ENCODE measurements at places on chromosomes 11 and 22.

- H3K27ac ChIP-seq: no peak overlapping the region
- DNase-seq: peak; percentile 78
- peak overlapping the region; percentile 62 for H3K4me3 ChIP-seq
- H3K27me3 ChIP-seq: peaks cover 25% of the 10 kb centered on the region
Measured at GRCh38 chr11:57458410-57459163, 1.7 kb upstream of the RTN4RL2 start.

DNA sequence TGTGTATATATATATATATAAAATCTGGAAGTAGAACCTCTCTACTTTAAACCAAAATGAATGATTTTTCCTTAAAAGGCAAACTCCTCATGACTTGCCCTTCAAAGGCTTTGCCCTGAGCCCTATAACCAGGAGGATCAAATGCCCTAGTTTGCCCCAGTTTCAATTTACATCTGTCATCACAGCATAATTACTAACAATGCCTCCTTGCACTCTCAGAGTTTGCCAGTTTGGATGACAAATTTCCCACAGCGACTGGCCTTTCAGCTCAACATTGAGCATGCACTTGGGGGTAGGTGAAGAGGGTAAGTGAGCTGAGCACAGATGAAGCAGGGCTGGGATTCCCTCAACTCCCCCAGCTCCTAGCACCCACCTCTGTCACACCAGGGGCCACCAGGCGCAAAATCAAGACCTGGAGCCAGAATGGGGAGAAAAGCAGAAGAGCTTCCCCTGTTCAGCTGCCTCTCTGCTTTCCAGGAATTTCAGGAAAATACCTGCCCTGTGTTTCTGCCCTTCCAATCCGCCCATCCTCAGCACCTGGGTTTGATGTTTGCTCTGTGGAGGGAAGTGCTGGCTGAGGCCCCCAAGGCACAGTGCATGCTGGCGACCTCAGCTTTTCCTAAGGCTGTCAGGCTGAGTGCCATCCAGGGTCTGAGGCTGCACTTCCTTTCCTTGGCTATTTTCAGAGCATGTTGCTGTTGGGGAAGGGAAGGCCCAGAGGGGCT is 67.5 kb downstream of the ADAMTS15 start:
- DNase-seq: no peak
- no peaks in the 10 kb centered on the region for H3K36me3 ChIP-seq
- H3K27ac ChIP-seq: no peak overlapping the region
- H3K4me1 ChIP-seq: no peaks in the 10 kb centered on the region
- H3K4me3 ChIP-seq: no peak overlapping the region

DNA sequence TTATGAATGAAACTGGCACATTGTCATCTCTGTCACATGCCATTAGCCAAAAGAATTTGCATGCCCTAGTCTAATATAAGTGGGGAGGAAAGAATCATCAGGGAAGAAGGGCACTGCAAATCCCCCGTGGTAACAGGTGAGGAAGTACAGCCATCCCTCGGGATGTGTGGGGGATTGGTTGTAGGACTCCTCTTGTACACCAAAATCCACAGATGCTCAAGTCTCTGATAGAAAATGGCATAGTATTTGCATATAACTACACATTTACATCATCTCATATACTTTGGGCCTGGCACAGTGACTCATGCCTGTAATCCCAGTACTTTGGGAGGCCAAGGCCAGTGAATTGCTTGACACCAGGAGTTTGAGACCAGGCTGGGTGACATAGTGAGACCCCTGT is 109.7 kb downstream of the HIPK3 start:
- H3K4me1 ChIP-seq: no peaks in the 10 kb centered on the region
- peaks cover 6% of the 10 kb centered on the region for H3K27me3 ChIP-seq
- no peak overlapping the region for H3K27ac ChIP-seq
- DNase-seq: no peak
- H3K4me3 ChIP-seq: no peak overlapping the region

DNA sequence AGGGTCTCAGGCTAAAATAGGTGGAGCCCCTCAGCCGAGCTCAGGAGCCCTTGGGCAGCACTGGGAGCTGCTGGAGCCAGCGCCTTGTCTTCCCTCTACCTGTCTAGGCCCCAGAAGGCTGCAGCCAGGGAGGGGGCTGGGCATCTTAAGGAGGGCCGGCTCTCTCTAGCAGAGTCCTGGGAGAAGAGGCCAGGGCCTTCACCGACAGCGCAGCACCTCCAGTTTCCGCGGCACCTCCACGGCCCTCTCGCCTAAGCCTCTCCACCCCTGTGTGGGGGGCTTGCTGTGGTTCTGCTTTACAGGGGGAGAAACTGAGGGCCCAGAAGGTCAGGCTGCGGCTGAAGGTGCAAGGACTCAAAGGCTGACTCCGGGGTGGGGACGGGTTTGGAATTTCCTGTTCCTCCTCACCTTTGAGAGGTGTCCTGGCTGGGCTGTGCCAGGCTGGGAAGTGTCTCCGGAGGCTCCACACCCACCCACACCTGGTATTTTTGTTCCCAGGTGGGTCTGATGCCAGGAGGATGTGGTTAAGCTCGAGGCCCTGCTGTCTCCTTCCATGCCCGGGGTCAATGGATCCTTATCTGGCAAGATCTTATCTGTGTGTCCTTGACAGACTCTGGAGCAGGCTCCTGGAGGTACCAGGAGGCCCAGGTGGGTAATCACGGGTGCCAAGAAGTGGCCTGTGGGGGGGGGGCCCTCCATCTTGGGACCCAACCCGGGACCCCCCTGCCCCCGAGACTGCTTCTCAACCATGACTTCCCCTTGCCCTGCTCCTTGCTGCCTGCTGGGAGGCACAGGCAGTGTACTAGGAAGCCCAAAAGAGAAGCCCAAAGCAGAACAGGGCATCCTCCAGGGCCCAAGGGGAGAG is 95.3 kb upstream of the FGF3 start:
- no peak overlapping the region for H3K4me3 ChIP-seq
- peaks cover 30% of the 10 kb centered on the region for H3K27me3 ChIP-seq
- no peaks in the 10 kb centered on the region for H3K36me3 ChIP-seq
- no peak for DNase-seq
